ENCODE measurements at places on chromosomes 7 and 10. TPM values are rescaled to one million over a fixed set of nuclear protein-coding genes. Genes with fewer than 3 reads are reported as not detected.

GRCh38 chr7:148472406-148472805 lies 118.2 kb upstream of the C7orf33 start:
- no peak for DNase-seq

- DNase-seq, result no peak
Observed at GRCh38 chr7:98157761-98158160, 51.1 kb downstream of the LMTK2 start.

SPAM1 gene
- total RNA-seq, result not detected

GRCh38 chr10:12974078-12974477 lies 27.4 kb downstream of the CCDC3 start:
- no peak for DNase-seq

DNA sequence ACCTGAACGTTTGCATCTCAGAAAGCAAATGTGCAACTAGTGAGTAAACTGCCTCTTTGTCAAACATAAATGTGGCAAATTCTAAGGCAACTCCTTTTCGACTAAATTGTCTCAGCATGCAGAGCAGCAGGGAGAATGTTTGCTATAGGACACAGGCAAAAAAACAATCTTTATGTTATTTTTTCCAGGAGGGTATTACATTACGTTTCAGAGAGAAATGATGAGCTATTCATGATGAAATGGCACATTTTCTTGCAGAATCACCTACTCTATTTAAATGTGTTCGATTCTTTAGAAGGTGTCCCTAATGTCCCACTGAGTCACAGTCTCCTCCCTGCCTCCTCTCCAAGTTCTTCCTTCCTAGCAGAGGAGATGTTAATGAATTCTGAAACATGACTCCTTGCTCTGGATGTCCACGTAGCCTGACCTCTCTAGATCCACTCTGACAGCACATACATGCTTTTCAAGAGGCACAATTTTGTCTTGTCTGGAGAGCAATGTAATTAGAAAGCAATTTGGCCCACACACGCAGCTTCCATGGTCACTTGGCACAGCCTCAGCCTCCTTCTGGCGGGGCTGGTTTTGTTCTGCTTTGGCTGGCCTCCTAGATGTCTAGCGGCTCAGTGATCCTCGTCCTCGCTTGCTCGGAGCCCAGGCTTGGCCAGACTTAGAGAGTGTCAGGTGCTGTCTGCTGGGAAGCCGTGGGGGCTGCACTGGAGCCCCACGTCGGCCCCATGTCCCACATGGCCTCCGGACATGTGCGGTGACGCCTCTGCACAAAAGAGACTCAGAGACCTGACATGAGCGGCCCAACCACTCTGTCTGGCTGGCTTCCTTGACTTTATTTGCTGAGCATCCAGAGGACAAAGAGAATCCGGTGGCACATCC lies 125.7 kb upstream of the ZNF438 start:
- DNase-seq, result no peak

FANK1 gene
- total RNA-seq, result 2.8 TPM

DNA sequence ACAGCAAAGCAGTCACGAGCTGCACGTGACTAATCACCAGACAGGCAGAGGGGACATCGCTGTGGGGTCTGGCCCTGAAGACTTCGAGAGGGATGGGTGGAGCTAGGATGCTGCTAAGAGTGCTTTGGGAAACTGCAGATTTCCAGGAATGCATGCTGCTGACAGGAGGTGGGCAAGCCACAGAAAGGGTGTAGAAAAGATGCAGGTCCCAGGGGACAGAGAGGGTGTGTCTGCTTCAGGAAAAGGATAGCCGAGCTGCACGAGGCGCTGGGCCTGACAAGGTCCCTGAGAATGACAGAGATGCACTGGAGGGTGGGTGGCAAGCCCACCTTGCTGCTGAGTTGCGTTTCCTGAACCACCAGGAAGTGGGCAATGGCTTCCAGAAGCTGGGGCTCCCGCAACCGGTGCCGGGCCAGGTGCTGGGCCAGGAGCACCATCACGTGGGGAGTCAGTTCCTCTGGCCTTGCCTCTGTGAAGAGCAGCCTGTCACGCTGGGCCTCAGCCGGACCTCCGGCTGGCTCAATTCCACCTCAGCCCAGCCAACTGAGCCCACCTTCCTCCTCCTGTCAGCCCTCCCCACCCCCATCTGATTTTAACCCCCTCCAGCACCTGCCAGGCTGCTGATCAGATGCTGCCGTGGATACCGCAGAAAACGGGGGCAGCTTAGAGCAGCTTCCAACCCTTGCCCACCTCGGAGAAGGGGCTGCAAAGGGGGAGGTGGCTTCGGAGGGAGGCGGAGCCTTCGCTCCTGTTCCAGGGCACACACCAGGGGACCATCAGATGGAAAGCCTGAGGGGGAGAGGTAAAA lies 2.2 kb downstream of the FASTK start:
- no peak for DNase-seq

DNA sequence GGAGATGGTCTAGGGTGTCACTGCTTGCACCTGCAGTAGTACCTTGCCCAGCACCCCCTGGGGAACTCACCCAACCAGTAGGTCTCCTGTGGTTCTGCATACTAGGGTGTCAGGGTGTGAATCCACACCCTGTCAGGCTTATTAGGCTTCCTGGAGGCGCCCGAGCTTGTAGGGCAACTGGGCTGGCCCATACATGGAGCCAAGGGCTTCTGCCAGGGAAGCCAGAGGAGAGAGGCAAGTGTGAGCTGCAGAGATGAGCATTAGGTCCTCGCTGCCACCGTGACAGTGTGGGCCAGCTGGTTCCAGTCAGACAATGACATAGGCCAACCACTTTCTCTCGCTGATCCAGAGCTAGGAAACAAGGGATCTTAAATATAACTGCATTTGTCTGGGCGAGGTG lies 11.2 kb downstream of the MXI1 start:
- DNase-seq, result no peak

Measured in epithelial cell of proximal tubule (primary cell).